ENCODE measurements at places on chromosomes 6 and 20.

- DNase-seq, result no peak
Measured at GRCh38 chr20:9576695-9577094, 62.3 kb downstream of the LAMP5 start.

- no peak for DNase-seq
Measured at GRCh38 chr20:35312318-35312717, 20.1 kb upstream of the FAM83C start.

DNA sequence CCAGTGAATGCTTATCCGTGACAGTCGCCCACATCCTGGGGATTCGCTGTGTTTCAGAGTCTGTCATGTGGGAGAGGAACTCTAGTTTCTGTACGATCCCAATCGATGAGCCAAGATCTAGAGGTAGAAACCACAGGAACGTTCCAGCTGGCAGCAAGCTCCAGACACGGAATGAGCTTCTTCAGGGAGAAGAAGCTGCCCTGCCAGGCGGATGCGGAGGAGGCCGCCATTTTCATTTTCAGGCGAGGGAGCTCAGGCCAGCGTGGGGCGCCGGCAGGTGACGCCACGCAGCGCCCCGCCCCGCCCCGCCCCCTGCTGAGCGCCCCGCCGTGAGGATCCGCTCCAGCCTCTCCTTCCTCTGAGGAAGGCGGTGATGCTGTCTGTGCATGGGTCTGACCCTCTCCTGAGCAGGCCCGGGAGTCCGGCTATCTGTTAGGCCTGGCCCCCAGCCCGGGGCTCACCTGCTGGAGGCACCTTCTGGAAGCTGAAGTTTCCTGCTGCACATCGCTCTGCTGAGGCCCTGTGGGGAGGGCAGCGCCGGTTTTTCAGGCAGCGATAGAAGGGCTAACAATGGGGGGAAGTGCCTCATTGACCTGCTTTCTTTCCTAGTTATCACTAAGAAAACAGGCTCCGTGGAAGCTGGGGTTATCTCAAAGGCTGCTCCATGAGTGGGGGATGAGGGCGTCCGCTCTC, 147.5 kb downstream of the ERMARD start:
- no peak for DNase-seq

DNA sequence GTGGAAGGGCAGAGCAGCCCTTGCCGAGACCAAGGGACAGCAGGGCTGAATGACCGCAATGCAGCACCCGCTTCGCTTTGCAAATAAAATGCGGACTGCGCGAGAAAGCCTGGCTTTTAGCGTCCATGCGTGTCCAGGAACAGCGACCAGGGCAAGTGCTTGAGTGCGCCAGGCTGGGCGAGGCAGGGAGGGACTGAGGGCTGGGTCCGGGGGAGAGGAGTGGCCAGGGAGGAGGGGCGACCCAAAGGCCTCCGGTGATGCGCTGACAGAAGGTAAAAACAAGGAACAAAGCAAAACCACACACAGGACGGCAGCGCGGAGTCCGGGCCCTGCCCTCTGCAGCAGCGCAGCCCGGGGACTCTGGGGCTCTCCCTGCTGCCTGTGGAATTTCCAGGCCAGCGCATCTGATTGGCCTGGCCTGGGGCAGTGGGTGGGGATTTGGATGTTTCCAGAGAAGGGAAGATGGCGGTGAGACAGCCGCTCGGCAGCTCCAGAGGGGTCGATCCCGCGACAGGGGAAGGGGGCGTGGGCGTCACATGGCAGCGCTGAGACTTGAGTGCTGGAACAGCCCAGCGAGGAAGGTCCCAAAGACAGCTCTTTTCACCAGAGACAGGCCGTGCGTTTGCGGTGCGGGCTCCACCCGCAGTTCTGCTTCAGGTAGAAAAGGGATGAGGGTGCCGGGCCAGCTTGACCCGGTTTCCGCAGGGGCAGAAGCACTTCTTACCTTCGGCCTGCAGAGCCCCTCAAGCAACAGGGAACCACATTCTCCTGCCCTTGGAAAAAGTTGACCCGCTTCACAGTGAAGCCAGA, 51.8 kb downstream of the SSR1 start:
- DNase-seq, result peak; percentile 62

DNA sequence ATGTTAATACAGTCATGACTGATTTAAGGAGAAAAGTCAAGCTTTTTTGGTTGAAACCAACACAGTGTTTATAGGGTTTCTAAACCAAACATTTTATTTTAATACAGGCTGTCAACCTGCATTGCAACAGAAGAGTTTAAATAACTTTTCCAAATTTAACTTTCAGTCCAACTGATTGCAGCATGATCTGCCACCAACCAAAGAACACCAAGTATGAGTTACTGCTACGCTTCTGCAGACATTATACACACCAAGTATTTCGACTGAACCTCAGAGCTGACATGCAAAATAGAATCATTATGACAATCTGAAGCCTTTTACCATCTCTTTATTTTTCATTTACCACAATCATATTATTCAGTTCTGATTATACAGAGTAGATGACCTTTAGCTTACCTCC, 151.2 kb upstream of the DST start:
- no peak for DNase-seq
